SJCRH30 (cell line): ENCODE measurements at places on chromosomes 3 and 15. TPM values are rescaled to one million over a fixed set of nuclear protein-coding genes. Genes with fewer than 3 reads are reported as not detected.

CLDN18 gene
- not detected in 2 replicates for total RNA-seq

ST3GAL6 gene
- total RNA-seq, result 17.1 and 17.6 TPM in 2 replicates

POPDC2 gene
- 0.10 TPM in 1 of 2 replicates, not detected in the other for total RNA-seq

SKOR1 gene
- 3.1 and 4.5 TPM in 2 replicates for total RNA-seq

GRAMD1C gene
- 1.6 and 2.5 TPM in 2 replicates for total RNA-seq

MITF gene
- 2.2 TPM in 2 replicates for total RNA-seq

RARB gene
- 0.18 and 0.46 TPM in 2 replicates for total RNA-seq

PSTPIP1 gene
- total RNA-seq, result 11.7 and 13.4 TPM in 2 replicates

- DNase-seq, result peak; percentile 44
Observed at GRCh38 chr15:40693904-40694687, 878 bp upstream of the RAD51 start.

- DNase-seq, result no peak
Observed at GRCh38 chr3:70970171-70970570, 613.4 kb downstream of the FOXP1 start.

- DNase-seq, result peak; percentile 87
Observed at GRCh38 chr15:69478259-69478781, 25.7 kb downstream of the RPLP1 start.

- DNase-seq, result no peak
Observed at GRCh38 chr3:104947943-104948342, 418.8 kb upstream of the ALCAM start.

GRCh38 chr3:167814441-167814951 is 79.0 kb downstream of the SERPINI1 start:
- DNase-seq, result no peak

GRCh38 chr3:105944276-105944675 is 75.5 kb upstream of the CBLB start:
- no peak for DNase-seq

- DNase-seq, result no peak
Observed at GRCh38 chr15:32033186-32033890, 3.0 kb downstream of the CHRNA7 start.

GRCh38 chr15:52031556-52031955 is 12.5 kb downstream of the MAPK6 start:
- DNase-seq, result no peak

- no peak for DNase-seq
Observed at GRCh38 chr15:63076714-63077046, 34.1 kb downstream of the TPM1 start.

GRCh38 chr15:59437142-59437816 is 707 bp upstream of the FAM81A start:
- no peak for DNase-seq

- DNase-seq, result no peak
Observed at GRCh38 chr15:75835990-75836958, 7.0 kb upstream of the UBE2Q2 start.

DNA sequence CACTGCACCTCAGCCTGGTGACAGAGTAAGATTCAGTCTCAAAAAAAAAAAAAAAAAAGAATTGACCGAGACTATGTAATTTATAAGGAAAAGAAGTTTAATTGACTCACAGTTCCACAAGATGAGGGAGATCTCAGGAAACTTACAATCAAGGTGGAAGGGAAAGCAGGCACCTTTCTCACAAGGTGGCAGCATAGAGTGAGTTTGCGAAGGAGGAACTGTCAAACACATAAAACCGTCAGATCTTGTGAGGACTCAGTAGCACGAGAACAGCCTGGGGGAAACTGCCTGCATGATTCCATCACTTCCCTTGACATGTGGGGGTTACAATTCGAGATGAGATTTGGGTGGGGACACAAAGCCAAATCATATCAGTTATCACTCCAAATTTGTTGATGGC is 380.9 kb downstream of the EDEM1 start:
- DNase-seq, result no peak

GRCh38 chr3:36543276-36543997 is 163.1 kb downstream of the STAC start:
- DNase-seq, result no peak

DNA sequence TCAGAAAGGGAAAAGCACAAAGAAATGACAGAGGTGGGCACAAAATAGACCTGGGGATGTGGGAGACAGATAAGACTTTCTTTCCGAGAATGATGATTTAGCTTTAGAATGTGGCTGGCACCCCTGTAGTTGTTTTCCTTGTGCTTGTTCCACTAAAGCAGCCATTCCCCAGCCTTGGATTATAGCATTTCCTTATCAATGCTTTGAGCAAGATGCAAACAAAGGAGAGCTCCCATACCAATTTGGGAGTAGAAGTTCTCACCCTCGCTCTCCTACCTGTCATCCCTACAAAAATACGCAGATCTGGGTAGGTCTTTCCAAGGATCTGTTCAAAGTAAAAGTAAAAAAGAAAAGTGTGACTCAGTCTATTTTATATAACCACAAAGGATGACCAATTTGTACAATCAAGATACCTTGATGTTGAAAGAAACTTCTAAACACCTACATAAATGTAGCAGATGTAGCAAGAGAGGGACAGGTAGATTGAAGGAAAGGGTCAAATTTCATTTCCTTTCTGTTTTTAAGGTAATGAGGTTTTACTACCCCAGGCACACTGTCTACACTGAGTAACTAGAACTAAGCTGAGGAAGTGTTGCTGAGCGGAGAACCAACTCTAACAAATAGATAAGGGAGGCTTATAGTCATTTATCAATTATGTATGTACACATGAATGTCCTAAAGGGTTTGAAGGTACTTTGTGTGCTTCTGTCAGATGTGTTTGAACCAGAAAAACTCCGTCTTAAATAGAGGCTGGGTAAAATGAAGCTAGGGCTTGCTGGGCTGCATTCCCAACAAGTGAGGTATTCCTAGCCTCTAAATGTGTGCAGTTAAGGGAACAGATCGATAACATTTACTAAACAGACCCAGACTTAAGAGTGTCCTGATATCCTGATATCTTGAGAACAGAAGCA is 91.1 kb upstream of the LRRN1 start:
- DNase-seq, result no peak

- DNase-seq, result no peak
Observed at GRCh38 chr3:63248015-63248414, 30.1 kb upstream of the SYNPR start.

GRCh38 chr15:37260255-37260654 is 159.9 kb upstream of the MEIS2 start:
- DNase-seq, result no peak

DNA sequence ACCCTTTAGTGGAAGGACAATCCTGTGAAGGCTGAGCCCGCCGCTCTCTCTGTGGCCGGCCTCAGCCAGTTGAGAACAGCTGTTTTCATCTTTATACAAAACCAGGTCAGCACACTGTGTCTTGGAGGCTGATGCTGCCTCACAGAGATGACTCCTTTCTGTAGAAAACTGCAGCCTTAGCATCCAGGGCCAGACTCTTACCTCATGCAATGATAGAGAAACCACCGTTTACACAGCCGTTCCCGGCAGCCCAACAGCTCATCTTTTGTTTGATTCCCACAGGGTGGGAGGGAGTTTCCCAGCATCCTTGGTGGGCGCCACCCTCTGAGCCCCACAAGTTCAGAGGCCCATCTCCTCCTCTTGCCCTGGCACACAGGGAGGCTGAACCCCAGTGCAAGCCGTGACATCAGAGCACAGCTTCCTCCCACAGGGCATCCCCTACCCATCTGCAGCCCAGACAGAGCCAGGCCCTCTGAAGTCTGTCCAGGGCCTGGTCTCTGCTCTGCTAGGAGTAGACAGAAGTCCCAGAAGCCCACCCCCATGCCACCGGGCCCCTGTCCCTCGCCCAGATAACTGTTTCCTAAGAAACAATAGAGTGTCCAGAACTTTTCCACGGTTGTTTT is 105.0 kb downstream of the LRRK1 start:
- DNase-seq, result peak; percentile 25

GRCh38 chr3:80870476-80871041 is 890.9 kb downstream of the GBE1 start:
- peak; percentile 40 for DNase-seq

- no peak for DNase-seq
Observed at GRCh38 chr3:71285086-71285485, 298.4 kb downstream of the FOXP1 start.

DNA sequence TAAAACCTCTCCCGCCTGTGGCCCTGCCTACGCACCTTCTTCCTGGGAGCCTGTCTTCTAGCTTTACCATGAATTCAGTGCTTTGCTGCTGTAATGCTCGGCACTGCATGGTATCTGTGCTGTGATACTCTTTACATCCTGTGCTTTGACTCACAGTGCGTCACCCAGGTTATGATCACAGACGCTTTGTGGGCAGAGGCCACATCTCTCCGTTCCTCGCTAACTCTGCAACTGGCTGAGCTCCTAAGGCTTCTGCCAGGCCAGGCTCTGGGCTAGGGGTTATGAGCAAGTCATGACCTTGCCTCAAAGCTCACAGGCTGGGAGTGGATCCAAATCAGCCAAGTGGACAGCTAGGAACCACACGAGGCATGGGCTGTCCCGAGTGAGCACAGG is 23.2 kb downstream of the SPTBN5 start:
- DNase-seq, result peak; percentile 56

GRCh38 chr3:42803414-42804105 is 730 bp downstream of the HIGD1A start:
- peak; percentile 41 for DNase-seq

DNA sequence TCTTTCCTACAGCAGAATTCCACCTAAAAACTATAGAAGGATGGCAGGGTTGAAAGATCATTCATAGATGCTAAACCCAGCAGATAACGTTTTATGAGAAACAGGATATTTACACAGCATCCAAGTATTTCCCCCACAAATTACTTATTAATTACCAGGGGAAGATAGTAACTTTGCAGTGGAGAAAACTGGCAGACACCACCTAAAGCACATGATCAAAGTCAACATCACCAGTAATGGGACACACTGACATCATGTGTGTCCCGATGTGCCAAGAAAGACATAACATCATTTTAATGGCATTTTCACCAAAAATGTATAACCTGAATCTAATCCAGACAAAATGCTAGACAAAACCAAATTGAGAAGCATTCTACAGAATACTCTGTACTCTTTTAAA is 220.4 kb upstream of the THBS1 start:
- DNase-seq, result no peak

DNA sequence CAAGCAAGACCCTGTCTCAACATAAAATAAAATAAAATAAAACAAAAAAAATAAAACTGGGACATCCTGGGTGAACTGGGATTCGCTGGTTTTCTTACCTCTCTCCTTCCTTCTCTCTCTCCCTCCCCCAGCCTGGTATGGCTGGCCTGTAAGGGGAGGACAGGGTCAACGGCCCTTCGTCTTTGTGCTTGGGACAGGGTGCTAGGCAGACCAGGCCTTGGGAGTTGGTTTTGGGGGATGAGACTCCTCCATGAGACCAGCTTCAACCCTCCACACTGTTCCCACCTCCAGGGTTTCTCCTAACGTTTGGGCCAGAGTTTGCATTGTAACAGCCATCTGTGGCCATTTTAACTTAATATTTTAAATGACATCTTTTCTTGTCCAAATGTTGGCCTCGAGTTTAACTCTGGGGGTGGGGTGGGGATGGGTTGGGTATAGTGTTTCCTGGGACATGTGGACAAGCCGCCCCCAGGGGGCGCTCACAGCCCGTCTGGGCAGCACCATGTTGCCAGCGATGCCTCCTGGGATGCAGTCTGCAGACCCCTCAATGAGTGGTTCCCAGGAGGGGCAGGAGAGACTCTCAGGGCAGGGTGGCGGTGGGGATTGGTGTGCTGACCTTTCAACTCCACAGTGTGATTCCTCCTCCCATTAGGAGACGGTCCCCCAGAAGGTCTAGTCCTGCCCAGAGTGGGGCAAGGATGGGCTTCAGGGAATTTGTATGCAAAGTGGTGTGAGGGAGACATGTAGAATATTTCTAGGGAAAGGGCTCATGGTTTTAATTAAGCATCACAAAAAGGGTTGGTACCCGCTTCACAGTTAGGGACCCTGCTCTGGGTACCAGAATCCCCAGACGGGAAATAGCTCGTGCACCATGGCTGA is 37.7 kb upstream of the LCTL start:
- DNase-seq, result peak; percentile 85

DNA sequence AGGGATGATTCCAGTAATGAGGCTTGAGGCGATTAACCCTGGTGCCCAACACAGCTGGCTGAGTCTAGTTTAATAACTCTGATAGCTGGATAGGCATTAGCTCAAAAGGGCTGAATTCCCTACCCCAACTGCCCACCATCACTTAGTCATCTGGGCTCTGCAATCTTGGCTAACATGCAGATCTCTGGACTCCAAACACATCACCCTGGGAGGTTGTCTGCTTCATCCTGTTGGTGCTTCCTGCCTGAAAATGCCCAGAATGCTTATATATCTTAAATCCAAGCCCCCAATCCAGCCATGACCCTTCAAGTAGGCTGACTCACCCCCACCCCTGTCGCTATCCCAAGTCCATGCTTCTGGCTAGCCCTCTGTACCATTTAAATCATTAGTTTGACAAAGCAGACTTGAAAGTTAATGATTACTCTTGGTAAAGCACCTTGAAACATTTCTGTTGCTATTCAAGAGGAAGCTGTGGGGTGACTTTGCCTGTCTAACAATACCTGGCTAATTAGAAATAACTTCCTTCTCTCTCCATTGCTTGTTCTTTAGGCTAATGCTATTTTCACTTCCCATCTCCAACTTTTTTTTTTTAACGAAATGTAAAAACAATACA is 107.0 kb upstream of the RORA start:
- DNase-seq, result no peak

GRCh38 chr3:179852142-179852905 is 184.4 kb downstream of the PEX5L start:
- peak; percentile 5 for DNase-seq

- DNase-seq, result no peak
Observed at GRCh38 chr3:194208709-194209108, 72.8 kb downstream of the HES1 start.

DNA sequence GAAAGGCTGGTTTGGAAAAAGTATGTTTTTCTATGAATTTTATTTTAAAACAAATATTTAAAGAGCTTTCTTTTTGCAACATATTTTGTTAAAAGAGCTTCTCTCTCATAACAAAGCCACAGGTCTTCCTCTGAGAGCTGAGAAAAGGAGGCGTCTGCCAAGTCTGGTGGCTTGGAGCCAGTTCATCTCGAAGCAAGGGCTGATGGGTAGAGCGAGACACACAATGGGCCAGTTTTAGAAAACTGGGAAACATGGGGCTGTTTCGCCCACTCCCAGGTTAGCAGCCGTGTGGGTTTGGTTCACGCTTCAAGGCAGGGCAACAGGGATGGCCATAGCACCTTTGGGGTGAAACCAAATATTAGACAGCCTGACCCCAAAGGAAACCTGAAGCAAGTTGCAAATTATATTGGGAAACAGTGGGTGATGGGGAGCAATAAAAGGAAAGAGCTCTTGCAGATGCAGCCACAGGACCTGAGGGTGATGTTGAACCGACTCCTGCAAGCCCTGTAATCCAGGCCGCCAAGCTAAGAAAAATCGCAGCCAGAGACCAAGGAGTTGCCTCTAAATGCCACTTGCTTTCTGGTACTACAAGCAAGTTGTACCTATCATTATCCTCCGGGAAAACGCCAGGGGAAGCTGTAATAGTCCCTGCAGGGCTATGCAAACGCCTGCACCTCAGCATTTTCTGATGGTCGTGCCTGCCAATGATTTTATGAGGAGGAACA is 88.4 kb upstream of the GALNT15 start:
- peak; percentile 15 for DNase-seq

DNA sequence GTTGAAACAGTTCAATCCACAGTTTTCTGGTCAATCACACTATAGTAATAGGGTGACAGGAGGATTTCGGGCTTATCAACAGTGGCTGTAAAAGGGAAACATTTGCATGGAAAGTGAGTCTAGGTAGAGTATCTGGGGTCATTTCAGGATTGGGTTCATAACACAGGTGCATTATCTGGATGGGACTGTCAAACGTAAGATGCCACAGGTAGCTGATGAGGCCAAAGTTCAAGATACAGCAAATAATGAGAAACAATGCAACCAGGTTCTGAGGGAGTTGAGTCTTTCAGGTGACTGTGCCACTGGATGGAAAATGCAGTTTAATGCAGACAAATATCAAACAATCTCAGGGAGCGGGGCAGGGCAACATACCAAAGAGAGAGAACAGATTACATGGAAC is 62.2 kb downstream of the WDR76 start:
- DNase-seq, result no peak
